ENCODE measurements at places on chromosomes 6 and 20. TPM values are rescaled to one million over a fixed set of nuclear protein-coding genes. Genes with fewer than 3 reads are reported as not detected.

GRCh38 chr20:48448666-48449600 is 378.9 kb downstream of the PREX1 start:
- no peak for DNase-seq

GRCh38 chr6:158906926-158907325 is 87.8 kb upstream of the EZR start:
- DNase-seq: no peak

- no peak for DNase-seq
Measured at GRCh38 chr20:52103335-52103912, 88.2 kb downstream of the ZFP64 start.

- peak; percentile 9 for DNase-seq
Measured at GRCh38 chr6:95431637-95432228, 145.6 kb upstream of the MANEA start.

Gene AKAP12
- 14.9 TPM for total RNA-seq

Gene TRAM2
- total RNA-seq: 49.1 TPM

Gene KHDC1L
- not detected for total RNA-seq

Gene PERP
- 26.0 TPM for total RNA-seq

Gene ARG1
- 3.5 TPM for total RNA-seq

Gene PCED1A
- 40.1 TPM for total RNA-seq

Gene LY6G6F
- not detected for total RNA-seq

Measured in HepG2 (cell line).